ENCODE measurements at places on chromosomes 5 and 9.

DNA sequence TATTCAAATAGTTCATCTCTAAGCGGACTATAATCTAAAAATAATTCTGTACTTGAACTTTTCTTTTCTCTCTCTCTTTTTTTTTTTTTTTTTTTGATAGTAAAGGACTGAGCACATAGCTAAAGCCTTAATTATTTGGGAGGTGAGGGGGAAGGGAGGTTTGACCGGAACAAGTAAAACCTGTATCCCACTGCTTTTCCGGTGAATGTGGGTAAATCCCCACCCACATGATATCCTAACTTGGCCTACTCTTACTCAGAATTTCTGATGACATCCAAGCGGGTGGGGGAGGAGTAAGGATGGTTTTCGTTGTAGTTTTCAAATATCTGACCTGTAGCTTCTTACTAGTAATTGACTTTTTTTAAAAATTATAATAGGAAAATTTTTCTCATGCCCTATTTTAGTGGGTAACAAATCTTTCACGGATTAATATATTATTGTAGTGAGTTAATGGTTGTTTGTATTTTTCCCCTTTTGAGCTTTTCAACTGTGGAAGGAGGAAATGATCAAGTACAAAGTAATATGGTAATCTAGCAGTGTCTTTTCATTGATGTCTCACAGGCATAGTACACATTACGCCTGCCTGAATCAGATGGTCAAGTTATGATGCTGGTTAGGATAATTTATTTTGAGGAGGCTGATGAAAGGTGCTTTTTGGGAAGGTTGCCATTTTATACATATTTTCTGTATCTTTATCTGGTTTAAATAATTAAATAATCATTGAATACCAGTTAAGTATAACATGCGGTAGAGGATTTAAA is 2.2 kb upstream of the ELL2 start:
- DNase-seq, result no peak

GRCh38 chr9:129398101-129398960 is 220.3 kb upstream of the IER5L start:
- no peak for DNase-seq

- no peak for DNase-seq
These were observed 158.9 kb downstream of the MAPKAP1 start for GRCh38 chr9:125548141-125548540.

DNA sequence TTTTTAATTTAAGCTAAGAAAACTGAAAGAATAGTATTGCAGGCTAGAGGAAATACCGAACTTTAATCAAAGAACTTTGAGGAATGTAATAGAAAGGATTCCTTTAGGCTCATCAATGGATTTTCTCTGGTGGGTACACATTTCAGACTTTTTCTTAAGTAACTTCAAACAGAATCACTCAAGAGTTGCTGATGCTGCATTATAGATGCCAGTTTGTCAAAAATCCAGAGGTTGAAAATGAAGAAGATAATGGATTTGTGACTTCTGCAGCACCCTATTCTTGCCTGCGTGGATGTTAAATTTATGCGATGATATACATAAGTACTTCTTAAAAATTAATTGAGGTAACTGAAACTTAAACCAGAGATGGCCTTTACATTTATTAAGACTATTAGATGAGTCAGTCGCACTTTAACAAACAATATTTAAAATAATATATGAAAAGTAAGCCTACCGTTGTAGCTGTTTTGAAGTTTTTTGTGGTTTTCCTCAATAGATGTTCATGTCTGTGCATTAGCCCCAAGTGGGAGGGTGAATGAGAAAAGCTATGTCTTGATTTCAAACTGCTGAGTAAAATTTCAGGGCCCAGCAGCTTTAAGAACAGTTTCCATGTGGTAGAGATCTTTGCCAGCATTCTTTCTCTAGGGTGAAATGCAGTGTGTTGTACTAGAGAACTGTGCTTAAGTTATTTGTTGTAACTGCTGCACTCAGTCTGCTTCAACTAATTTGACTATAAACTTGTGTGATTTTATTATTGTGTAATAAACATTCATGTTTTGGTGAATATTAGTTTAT is at the start of gene OGN:
TSS of gene OGN (minus strand) at position 537 of the 795 bp plus-strand sequence. CDS start 1,171 bp downstream, outside the sequence.
- no peak for DNase-seq

- DNase-seq, result no peak
These were observed 145.2 kb upstream of the TAS2R1 start for GRCh38 chr5:9775339-9775738.
